ENCODE measurements at places on chromosomes 11 and 22.
A peak's percentile ranks its signal among the peaks of the same experiment; 100 is the strongest.

DNA sequence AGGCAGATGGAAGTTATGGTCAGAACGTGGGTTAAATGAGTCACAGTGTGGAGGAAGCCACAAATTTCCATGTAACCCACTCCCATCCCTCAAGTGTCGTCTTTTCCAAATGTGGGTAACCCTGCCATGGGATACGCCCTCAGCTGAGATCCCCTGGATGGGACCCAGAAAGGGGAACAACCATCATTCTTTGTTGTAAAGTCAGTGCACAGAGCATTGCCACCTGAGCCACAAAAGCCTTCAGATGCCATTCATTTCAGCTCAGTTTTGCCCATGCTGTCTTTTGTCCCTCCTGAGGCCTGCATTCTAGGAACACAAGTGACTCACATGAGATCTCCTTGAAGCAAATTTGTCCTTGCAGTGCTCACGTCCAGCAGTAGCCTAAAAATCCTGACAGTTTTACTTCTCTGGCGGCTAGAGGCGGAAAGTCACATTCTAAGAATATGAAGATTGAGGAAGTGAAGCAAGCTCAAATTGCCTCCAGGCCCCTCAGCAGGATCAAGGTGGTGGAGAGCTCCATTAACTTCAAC, 30.6 kb downstream of the MMP13 start:
- ATAC-seq, result no peak

- ATAC-seq, result no peak
Observed at GRCh38 chr11:80873310-80873999, 1432.6 kb upstream of the TENM4 start.

GRCh38 chr11:123580137-123580536, 74.3 kb downstream of the SCN3B start:
- peak; percentile 3 for ATAC-seq

DNA sequence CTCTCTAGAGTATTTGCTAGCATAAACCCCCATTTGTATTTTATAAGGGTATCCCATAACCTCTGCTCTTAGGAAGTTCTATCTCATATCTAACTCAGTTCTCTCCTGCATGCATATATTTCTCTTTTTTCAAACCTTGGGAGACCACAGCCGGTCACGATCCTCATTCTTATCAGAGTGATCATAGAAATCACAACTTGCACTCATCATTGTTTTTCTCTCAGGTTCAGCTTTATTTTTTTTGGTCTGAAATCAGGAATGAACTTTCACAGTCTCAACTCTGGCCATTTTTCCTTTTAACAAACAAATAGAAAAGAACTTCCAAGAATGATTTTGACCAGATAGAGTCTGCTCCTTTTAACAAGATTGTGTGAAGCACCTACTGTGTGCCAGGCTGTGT, 98.6 kb upstream of the BLID start:
- no peak for ATAC-seq

DNA sequence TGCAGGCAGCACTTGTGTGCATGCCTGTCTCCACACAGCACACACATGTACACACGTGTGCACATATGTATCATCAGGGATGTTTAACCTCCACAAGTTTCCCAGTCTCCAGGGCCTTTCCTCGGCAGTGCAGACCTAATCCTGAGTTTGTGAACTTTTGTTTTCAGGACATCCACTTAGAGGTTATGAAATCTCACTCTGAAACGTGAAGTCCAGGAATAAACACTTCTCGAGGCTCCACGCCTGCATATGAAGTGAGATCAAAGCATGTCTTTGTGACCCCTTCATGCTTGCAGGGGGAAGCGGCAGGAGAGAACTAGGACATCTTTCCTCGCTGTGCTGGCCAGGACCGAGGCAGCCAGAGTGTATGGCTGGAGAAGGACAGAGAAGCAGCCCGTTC, 3.1 kb downstream of the SHISAL1 start:
- ATAC-seq, result no peak

- no peak for ATAC-seq
Observed at GRCh38 chr11:93370260-93370659, 39.7 kb downstream of the DEUP1 start.

DNA sequence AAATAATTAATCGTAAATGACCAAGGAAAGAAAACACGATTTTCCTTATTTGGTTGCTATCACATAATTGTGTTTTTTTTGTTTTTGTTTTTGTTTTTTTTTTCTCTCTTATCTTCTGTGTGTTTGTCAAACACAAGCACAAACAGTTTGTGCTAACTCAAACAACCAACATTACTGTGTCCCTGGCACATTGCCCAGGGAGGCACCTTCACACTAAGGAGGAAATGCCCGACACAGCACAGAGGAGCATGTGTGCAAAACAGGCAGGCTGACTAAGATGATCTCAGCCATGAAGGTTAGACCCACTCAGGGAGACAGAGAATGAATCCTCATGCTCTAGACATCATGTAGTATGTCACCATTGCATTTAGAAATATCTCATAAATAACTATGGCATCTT, 130.1 kb downstream of the SOX6 start:
- peak; percentile 42 for ATAC-seq

GRCh38 chr22:45968751-45969413, 8.1 kb downstream of the WNT7B start:
- ATAC-seq, result no peak

DNA sequence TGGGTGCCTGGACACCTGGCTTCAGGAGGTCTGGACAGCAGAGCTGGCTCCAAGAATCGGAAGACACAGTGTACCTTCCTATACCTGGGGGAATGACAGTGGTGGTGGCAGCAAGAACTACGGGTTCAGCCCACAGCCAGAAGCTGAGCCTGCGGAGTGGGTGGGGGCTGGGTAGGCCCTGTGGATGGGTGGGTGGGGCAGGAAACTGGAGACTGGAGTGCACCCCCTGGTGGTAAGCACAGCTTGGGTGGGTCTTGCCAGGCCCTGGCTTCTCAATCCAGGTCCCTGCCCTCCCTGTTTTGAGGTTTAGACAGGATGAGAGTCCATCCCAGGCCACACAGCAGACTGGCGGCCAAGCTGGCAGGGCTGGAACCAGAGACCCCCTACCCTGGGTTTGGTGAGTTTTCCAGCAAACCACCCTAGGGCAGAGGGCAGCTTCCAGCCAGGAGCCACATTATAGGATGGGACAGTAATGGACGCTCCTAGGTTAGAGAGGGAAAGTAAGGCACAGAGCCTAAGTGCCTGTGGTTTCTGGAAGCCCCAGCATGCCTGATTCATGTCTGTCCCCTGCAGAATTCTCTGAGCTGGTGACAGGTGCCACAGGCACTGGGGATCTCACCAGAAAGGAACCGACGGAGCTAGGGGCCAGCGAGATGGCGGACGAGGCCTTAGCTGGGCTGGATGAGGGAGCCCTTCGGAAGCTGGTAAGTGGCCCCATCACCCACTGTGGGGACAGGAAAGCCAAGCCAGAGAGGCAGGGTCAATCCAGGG, 1.7 kb downstream of the SMTN start:
- ATAC-seq, result no peak

- peak; percentile 90 for ATAC-seq
Observed at GRCh38 chr11:16001899-16002426, 354.4 kb downstream of the SOX6 start.

GRCh38 chr11:70306586-70307033, 36.1 kb downstream of the PPFIA1 start:
- no peak for ATAC-seq

- ATAC-seq, result no peak
Observed at GRCh38 chr11:105148241-105148640, 8.7 kb upstream of the CARD18 start.

DNA sequence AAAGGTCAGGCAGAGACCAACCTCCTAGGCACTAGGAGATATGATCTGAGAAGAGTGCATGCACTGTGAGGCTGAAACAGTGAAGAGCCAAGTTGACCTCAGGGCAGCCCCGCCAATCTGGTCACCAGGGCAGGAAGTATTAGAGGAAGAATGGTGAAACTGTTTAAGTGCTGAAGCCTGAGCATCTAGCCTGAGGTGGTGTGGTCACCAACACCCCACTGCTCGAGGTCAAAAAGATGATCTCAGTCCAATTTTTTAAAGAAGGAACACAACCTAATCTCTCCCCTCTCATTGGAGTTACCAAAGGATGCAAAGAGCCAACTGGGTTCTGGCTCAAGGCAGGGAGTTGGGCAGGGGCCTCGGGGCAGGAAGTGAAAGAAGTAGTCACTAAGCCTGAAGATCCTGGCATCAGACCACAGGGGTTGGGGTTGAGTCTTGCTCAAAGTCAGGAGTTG, 4.0 kb downstream of the APBB1 start:
- no peak for ATAC-seq

DNA sequence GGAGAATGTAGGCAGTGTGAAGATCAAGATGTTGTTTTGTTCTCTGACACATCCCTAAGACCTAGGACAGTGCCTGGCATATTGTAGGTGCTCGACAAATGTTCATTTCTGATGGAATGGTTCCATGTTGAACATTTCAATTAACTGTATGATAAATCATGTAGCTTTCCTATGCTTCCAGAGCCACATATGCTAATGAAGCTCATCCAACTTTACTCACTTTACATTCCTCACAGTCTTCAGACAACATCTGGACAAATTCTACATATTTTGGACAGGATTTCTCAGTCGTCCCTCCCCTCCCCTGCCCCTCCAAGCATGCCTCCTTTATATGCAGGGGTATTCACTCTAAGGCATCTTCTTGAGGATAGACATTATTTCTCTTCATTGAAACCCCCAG, 177.9 kb downstream of the BLID start:
- peak; percentile 58 for ATAC-seq

DNA sequence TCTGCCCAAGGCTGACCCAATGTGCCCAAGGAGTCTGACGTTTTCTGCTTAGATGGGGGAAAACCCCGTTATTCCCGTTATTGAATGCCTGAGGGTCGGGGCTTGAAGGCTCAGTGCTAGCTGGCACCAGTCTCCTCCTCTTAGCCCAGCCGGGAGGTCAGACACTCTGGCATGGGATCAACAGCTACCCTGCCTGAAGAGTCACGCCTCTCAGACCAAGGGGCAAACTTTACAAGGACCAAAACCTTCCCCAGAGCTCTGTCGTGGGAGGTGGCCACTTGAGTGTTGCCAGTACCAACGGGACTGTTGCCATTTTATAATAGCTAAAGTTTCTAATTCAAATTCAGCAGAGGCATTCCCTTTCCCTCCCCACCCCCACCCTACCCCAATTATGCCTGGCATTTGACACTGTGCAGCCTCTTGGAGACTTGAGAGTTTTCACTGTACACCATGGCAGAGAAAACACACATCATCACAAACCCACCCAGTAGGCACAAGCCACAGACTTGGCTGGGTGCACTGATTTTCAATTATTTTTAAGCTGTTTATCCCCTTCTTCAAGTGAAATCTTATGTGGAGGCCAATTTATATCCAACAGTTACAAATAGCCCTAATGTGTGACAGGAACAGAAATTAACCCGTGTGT, 137.5 kb upstream of the SYT13 start:
- ATAC-seq, result no peak

DNA sequence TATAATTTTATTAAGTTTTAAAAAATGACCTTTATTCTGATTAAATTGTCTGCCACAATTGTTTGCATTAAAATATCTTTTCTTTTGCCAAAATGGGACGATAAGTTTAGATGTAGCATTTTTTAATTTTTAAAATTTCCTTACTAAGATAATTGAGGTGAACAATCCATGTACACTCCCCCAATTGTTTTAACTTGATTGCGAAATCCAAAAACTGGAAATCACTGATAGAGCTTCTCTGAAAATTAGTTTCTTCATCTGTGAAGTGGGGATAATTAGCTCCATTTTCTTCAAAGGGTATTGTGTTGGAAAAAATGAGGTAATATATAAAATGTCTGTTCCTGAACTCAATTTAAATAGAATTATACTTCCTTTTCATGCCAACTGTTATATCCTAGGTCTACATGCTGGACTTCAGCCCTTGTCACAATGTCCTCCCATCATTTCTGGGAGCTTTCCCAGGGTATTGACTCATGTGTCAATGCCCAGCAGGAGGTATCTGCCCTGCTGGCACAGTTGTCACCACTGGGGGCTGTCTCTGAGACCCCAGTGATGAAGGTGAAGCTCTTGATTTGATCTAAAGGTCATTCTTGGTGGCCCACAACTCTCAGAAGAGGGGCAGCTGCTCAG, 28.7 kb upstream of the NAV2 start:
- no peak for ATAC-seq

- peak; percentile 15 for ATAC-seq
Observed at GRCh38 chr22:38489561-38490145, 16.5 kb downstream of the DDX17 start.

- no peak for ATAC-seq
Observed at GRCh38 chr11:108486331-108486730, 11.9 kb downstream of the POGLUT3 start.

GRCh38 chr11:119835753-119836152, 106.8 kb upstream of the NECTIN1 start:
- ATAC-seq, result peak; percentile 82

- ATAC-seq, result no peak
Observed at GRCh38 chr11:60169264-60169915, 13.5 kb downstream of the MS4A6A start.

DNA sequence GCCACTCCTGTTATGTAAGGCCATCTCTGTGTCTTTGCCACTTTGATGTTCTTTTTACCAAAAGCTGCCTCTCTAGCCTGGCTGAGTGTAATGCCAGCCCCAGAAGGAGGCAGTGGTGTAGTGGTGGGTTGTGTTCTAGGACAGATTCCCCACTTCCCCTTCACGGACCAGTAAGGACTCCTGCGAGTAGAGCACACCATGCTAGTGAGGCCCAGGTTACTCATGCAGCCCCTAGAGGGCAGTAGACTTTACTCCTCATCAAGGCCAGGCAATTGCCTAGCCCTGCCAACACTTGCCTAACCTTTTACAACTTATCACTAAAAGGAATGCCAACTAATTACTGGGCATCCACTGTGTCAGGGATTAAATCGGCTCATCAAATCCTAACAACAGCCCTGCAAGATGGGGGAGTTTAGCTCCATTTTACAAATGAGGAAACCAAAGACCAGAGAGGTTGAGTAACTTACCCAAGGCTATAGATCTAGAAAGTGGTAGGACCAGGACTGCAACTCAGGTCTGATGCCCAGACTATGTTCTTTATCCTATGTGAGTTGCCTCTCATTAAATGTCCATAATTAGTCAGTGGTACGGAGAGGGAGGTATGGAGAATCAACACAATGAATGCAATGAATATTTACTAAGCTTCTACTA, 75.3 kb downstream of the APIP start:
- ATAC-seq, result no peak

- ATAC-seq, result no peak
Observed at GRCh38 chr11:14506532-14506931, 6.9 kb upstream of the COPB1 start.

GRCh38 chr22:45125188-45125587, 38.5 kb upstream of the NUP50 start:
- peak; percentile 52 for ATAC-seq

All from motor neuron (in vitro differentiated cells).